CD8-positive, alpha-beta T cell (primary cell): ENCODE measurements at places on chromosomes 5 and 9. TPM values are rescaled to one million over a fixed set of nuclear protein-coding genes. Genes with fewer than 3 reads are reported as not detected.
A peak's percentile ranks its signal among the peaks of the same experiment; 100 is the strongest.

GRCh38 chr5:81164476-81164875, 68.6 kb upstream of the CKMT2 start:
- no peak for DNase-seq

GRCh38 chr5:95543017-95543705, 11.6 kb downstream of the SKIC3 start:
- DNase-seq = no peak

DNA sequence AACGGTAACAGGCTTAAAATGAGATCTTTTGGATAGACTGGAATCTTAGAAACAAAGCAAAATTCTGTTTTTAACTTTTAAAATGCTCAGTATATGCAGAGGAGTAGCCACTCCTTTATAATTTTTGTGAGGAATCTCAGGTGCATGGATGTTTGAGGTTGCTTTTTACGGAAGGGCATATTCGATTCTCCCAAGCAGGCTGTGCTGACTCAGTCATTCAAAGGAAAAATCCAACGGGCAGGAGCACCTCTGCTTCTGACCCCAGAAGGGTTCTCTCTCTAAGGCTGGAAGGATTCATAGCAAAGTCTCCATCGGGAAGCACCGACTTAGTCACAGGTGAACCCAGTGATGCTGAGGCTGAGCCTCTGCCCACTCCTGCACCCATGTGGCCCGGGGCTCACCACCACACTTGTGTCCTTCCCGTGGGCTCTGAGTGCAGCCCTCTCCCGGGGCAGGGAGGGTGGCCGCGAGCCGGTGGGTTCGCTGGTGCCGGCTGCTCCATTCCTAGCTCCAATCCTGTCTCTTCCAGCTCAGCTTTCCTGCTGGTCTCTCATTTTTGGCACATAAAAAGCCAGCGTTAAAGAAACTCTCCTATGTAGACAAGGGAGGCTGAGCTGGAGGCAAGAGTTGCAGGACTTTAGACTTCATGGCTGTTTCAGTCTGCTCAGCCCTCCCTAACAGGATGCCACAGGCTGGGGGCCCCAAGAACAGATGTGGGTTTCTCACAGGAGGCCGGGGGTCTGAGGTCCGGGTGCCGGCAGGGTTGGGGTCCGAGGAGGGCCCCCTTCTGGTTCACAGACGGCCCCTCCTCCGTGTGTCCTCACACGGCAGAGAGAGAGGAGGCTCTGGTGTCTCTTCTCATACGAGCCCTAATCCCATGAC, 135.6 kb upstream of the LPCAT1 start:
- DNase-seq = no peak

GRCh38 chr9:129140397-129141065, 29.3 kb downstream of the PTPA start:
- DNase-seq = peak; percentile 28

DNA sequence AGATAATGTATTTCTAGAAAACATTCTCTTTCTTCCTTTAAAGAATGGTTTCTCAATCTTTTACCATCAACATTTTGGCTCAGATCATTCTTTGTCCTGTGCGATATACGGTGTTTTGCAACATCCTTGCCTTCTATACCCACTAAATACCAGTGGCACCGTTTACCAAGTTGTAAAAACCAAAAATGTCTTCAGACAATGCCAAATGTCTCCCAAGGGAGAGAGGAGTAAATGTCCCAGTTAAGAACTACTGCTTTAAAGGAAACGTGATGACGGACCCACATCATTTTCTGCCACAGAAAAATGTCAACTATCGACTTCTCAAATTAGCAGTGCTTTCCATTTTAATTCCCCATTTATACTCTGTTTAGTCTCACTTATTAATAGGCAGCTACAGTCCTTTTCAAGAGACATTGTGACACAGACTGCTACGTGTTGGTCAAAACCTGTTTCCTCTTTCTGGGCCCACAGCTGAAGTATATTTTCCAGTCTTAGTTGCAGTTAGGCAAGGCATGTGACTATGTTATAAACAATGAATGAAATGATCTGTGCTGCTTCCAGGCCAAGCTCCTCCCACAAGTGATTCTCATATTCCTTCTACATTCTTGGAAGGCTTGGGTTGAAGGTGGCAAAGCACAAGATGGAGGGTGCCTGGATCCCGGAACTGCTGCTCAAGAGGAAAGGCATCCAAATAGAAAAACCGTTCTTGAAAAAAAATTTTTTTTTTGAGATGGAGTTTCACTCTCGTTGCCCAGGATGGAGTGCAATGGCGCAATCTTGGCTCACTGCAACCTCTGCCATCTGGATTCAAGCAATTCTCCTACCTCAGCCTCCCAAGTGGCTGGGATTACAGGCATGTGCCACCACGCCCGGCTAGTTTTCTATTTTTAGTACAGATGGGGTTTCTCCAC, 8.8 kb downstream of the PRXL2C start:
- no peak for DNase-seq

DNA sequence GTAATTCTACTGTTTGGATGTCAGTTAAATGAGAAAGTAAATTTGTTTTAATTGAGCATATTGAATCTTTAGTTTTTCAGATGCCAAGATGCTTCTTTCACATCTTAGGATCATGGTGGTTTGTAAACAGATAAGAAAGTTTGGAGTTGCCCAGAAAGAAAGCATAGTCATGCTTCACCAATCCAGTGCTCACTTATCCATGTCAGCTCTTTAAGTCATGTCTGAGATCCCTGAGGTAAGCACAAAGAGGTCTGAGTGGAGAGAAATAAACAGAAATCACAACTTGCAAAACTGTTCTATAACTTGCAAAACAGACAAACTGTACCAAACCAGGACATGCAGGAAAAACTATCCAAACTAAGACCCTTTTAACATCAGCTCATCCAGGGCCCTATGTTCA, 87.7 kb downstream of the OSTF1 start:
- DNase-seq = no peak

GRCh38 chr5:15835514-15835913, 335.5 kb downstream of the FBXL7 start:
- DNase-seq = no peak

GRCh38 chr5:44603496-44604272, 205.1 kb upstream of the MRPS30 start:
- DNase-seq = no peak

GRCh38 chr9:95028853-95029219, 288.7 kb downstream of the FANCC start:
- no peak for DNase-seq

GRCh38 chr5:86833868-86834267, 216.1 kb downstream of the COX7C start:
- no peak for DNase-seq

DNA sequence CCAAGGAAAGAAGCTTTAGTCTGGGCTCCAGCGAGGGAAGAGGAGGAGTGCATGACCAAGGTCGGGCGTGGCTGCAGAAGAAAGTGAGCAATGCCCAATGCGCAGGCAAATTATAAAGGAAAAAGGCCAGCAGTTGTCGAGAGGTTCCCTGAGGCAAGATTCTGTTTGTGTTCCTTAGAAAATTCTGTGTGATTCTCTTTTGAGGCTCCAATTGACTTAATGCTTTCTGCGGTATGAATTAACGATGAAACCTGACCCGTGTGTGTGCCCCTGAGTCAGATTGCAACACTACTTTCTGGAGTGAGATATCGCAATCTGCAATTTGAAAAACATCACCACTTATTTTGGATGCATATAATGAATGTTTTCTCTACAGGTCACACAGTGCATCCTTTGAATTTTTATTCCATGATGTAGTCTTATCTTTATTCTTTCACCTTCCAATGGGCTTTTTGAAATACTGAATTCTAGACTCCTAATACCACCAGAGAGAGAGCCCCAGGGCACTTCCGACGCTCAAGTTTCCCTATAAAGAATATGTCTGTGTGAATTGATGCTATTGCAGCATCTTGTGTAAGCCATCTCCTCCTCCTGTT, 117.9 kb upstream of the IL6ST start:
- no peak for DNase-seq

DNA sequence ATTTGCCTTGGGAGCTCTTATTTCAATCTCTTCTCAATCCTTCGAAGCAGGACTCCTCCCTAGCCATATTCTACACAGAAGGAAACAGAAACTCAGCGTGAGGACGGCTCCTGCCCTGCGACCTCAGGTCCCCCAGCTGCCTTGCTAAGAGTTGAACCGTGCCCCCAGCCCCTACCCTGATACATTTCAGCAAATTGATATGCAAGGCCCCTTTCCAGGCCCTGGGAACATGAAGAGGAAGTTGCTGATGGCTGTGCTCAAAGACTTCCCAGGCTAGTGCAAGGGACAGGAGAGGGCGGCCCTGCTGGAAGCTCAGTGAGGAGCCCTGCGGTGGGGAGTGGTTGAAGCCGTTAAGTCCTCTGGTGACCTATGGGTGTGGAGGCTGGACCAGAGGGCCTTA, 41.5 kb downstream of the BOD1 start:
- no peak for DNase-seq

GRCh38 chr5:75279321-75279720, 42.6 kb upstream of the ANKRD31 start:
- no peak for DNase-seq

DNA sequence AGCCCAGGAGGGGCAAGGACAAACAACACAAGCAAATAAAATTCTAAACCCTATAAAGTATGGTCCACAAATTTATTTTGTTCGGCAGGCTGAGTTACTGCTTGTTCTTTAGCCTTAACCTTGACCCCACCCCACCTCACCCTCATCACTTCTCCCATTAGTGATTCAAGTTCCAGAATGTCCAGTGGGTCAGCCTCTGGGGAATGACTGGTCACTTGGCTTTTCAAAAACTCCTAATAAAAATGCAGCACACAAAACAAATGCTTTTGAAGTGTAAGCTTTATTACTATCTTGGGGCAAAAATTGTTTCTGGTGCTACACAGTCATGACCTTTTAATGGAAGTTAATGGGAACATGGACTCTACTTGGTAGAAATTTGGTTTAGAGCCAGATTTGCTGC, 142.1 kb downstream of the MPDZ start:
- DNase-seq = no peak

PLPPR1 gene
- total RNA-seq = not detected

EPB41L4B gene
- total RNA-seq = not detected

GNAQ gene
- 27.2 TPM for total RNA-seq

KCNV2 gene
- total RNA-seq = not detected
